ENCODE measurements at places on chromosomes 13 and 19.
A peak's percentile ranks its signal among the peaks of the same experiment; 100 is the strongest.

DNA sequence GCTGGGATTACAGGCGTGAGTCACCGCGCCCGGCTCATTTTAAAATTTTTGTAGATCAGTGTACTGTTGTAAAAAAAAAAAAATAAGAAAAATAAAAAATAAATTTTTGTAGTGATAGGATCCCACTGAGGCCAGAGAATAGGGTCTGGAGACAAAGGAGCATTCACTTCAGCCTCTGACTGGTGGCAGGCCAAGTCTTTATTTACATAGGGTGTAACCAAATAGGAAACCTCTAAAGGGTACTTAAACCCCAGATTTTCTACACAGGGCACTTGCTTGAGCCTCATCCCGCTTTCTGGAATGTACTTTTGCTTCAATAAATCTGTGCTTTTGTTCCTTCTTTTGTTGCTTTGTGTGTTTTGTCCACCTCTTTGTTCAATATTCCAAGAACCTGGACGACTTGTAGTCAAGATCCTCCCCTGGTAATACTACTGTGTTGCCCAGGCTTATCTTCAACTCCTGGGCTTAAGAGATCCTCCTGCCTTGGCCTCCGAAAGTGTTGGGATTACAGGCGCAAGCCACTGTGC is 2.1 kb upstream of the PDCD2L start:
- peak; percentile 66 for DNase-seq

DNA sequence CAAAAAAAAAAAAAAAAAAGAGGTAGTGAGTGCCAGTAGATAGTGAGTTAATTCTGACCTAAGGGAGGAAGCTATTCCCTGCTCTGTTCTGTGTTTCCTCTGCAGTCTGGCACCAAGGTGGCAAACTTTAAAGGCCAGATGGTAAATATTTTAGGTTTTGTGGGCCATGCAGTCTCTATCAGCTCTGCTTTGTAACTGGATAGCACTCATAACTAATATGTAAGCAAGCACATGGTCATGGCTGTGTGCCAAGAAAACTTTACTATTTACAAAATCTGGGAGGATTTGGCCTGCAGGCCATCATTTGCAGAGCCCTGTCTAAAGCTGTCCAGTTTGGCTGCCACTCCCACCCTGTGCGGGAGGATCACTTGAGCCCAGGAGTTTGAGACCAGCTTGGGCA is 4.3 kb downstream of the PIN1 start:
- DNase-seq: no peak

GRCh38 chr13:93558637-93559036 is 332.0 kb downstream of the GPC6 start:
- DNase-seq: no peak

DNA sequence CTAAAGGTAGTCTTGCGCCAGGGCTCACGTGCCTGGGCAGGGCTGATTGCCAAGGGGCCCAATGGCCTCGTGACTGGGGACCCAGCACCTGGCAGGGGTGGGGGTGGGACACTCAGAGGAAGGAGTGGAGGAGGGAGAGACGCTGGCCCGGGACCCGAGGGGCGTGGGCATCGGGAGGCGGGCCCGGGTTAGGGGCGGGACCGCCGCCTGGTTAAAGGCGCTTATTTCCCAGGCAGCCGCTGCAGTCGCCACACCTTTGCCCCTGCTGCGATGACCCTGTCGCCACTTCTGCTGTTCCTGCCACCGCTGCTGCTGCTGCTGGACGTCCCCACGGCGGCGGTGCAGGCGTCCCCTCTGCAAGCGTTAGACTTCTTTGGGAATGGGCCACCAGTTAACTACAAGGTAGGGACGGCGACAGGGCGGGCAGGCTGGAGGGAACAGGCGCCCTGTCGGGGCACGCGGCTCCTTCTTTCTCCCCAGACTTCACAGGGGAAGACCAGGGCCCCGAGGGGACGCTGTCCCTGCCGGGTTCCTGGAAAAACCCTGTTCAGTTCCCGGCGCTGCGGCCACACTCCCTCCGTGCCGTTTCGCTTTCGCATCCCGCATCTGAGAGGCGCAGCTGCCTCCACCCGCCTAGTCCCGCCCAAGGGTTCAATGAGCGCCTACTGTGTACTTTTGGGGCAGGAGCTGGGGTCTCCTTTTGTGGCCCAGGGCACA is at the start of gene IFI30:
IFI30 (plus strand) TSS at position 242 of the 717 bp plus-strand sequence; CDS start at position 271, 29 bp downstream.
- DNase-seq: peak; percentile 93

- no peak for DNase-seq
These were observed 3.9 kb downstream of the IRF2BP1 start for GRCh38 chr19:45881909-45882528.

GRCh38 chr19:43524922-43525835 is 1.8 kb downstream of the ETHE1 start:
- no peak for DNase-seq

DNA sequence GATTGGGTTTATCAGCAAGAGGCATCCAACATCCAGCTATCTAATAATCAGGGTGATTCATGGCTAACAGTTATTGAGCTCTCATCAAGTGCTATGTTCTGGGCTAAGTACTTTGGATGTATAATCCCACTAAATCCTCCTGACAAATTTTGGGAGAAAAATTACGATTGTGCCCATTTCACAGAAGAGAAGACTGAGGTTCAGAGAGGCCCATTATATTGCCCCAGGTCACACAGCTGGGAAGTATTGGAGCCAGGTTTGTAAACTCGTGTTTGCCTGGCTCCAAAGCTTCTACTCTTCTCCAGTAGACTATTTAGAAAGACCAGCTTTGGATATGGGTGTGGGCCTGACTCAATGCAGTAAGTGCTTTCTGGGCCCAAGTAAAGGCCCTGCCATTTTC is 20.9 kb upstream of the CALM3 start:
- DNase-seq: no peak

GRCh38 chr19:38033658-38034491 is 126.9 kb downstream of the SIPA1L3 start:
- DNase-seq: peak; percentile 32

DNA sequence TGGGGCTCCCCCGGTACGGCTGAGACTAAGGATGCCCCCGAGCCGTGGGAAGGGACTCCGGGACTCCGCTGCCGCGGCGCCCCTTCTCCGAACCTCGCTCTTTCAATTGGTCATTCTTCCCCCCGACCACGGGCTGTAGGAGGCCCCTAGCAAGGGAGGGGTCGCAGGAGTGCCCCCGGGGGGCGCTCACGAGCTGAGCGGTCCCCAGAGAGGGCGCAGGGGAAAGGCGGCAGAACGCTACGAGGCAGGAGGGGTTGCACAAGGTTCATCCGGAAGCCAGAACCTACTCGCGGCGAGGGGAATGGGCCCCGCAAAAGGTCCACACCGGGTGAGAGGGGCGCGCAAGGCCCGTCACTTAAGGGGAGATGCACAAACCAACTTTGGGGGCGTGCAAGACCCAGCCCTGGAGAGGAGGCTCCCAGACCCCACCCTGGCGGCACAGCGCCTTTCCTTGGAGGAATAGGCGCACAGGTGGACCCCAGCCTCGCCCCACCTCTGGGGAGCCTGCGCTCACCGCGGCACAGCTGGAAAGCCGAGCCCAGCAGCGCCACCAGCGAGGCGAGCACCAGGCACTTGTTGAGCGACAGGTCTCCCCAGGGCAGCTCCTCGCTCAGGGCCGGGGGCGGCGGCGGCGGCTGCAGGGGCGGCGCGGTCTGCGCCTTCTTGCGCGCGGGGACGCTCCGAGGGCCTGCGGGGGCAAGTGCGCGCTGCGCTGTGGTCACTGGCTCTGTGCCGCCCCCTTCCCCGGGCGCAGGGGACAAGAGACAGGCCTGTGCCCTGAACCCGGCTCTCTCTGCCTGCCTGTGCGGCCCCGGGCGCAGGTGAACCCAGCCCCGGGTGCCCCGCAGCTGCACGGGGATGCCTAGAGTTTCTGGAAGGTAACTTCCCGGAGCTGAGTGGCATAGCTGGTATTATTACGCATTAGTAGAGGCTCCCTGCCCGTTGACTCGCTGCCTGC is 2.8 kb downstream of the JSRP1 start:
- DNase-seq: no peak

DNA sequence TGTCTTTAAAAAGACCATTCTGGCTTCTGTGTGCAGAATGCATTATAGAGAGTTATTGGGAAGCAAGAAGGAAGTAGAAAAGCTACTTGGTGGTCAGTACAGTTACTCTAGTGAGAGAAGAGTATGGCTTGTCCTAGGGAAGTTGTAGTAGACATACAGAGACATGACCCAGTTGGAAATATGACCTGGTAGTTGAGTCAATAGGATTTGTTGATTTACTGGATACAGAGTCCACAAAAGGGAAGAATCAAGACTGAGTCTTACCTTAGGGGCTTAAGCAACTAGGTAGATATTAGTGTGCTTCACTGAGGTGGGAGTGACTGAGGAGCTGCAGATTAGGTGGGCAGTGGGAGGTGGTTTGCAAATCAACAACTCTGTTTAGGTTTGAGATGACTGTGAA is 48.8 kb downstream of the RASL11A start:
- DNase-seq: no peak

DNA sequence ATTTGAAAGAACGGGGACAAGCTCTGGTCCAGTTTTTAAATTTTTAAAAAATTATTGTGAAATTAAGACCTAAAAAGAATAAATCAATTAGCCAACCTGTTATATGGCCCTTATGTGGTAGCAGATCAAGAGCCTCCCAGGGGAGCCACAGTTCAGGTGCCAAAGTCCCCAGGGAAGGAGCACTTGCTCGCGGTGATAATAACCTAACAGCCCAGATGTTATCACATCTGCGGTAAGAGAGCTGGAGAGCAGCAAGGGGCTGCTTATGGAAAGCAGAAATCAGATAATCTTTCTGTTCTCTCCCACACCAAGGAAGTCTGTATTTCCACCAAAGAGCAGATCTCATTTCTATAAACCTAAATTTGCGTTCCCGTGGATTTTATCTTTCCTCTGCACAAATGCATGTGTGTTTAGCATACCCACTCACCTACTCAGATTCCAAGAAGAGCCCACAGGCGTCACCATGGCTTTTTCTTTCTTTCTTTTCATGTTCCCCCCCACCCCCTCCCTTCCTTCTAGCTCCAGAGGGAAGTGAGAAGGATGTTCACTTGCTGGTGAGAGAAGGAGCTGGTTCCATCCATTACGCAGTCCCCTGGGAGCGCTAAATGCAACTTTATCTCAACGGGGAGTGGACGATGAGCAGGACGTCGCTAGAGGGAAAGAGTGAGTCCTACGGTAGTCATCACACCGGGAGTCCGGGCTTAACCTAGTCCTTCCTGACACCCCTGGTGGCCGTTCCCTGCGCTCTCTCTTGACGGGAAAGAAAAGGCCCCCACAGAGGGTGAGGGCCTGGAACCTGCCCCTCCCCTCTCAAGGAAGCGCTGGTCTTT is 1.6 kb upstream of the POU4F1 start:
- no peak for DNase-seq

- DNase-seq: no peak
These were observed 2.4 kb downstream of the DZIP1 start for GRCh38 chr13:95642028-95642621.

DNA sequence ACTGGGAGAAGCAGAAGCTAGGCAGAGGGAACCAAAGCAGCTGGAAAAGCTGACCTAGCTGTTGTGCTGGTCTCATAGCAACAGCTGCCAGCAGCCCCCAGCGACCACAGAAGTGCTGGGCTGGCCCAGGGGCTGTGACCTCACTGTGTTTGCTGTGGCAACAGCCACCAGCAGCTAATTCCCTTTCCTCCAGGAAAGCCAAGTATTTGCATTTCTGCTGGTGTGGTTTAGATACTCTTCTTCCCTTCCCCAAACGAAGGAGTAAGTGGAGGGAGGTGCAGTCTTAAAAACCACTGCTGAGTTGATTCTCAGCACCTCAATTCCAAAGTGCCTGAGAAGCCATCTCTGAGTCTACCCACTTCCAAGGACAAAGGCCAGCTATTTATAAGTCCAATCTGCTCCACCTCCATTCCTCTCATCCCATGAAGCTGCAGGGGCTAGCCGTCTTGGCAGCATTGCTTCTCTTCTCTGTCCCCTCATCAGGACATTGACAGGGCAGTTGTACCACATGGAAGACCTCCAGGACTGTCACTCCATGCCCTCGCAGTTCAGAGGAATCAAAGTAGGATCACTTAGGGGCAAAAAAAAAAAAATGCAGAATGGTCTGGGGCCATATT is 11.5 kb upstream of the CCDC97 start:
- DNase-seq: peak; percentile 93

- no peak for DNase-seq
These were observed 8.4 kb upstream of the PTPRS start for GRCh38 chr19:5349041-5349440.

- no peak for DNase-seq
These were observed 49.8 kb downstream of the BICRA start for GRCh38 chr19:47658431-47659348.

- no peak for DNase-seq
These were observed 26.3 kb downstream of the SAE1 start for GRCh38 chr19:47156861-47157430.

GRCh38 chr19:51333836-51334460 is 8.0 kb downstream of the VSIG10L start:
- DNase-seq: no peak

- DNase-seq: no peak
These were observed 27.2 kb upstream of the NAPA start for GRCh38 chr19:47542030-47542475.

DNA sequence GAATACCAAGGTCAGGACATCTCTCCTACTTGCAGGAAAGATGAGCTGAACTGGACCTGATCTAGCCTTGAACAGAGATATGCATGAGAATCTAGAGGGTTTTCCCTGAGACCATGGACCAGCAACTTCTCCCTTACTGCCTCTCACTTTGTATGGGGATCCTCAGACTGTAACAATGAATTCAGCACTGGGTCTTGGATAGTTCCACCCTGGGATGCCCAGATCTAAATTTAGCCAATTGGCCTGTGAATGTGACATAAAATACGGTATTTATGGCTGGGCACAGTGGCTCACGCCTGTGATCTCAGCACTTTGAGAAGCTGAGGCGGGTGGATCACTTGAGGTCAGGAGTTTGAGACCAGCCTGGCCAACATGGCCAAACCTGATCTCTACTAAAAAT is 15.3 kb upstream of the LILRA2 start:
- no peak for DNase-seq

DNA sequence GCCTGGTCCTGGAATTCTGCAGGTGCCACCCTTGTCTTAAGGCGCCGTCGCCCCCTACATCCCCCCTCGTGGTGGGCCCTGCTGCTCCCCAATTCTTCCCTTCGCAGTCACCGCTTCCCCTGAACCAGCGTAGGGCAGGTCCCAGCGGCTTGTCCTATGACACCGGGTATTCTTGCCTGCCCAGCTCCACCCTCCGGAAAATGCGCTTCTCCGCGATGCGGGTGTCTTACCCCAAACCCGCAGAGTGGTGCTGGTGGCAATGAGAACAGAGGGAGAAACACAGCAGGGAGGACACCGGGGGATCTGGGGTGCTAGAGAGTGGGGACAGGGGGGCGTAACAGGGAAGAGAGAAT is 9.0 kb downstream of the ZNF808 start:
- DNase-seq: no peak

DNA sequence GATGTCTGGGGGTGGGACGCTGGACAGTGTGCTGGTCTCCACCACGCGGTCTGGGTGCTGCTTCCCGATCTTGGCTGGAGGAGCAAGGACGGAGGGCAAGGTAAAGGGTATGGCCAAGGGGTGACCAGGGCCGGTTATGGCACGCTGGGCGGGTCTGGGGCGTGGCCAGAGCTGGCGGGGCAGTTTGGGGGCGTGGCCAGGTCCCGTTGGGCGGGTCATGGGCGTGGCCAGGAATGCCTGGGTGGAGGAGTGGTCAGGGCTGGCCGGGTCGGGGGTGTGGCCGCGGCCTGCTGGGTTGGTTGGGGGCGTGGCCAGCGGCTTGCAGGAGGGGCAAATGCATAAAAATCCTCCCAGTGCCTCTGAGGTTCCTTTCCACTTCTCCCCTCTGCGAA is 19.2 kb downstream of the GPX4 start:
- DNase-seq: no peak
